Activated CD4-positive, alpha-beta memory T cell treated with anti-CD3 and anti-CD28 coated beads, Interleukin-2, amount 10 ng/mL, durations not matched to agents 7 days and 5 days (primary cell): ENCODE measurements at places on chromosomes 6 and 20. TPM values are rescaled to one million over a fixed set of nuclear protein-coding genes. Genes with fewer than 3 reads are reported as not detected.

Gene THEMIS
- 68.2 TPM for total RNA-seq

Gene CYP24A1
- not detected for total RNA-seq

Gene KCNK17
- not detected for total RNA-seq

Gene PHF20
- 42.7 TPM for total RNA-seq

Gene SEMG1
- total RNA-seq = not detected

Gene GABRR1
- not detected for total RNA-seq
